ENCODE measurements at places on chromosomes 6 and 20.

- DNase-seq, result no peak
Measured at GRCh38 chr6:158879180-158879579, 60.0 kb upstream of the EZR start.

DNA sequence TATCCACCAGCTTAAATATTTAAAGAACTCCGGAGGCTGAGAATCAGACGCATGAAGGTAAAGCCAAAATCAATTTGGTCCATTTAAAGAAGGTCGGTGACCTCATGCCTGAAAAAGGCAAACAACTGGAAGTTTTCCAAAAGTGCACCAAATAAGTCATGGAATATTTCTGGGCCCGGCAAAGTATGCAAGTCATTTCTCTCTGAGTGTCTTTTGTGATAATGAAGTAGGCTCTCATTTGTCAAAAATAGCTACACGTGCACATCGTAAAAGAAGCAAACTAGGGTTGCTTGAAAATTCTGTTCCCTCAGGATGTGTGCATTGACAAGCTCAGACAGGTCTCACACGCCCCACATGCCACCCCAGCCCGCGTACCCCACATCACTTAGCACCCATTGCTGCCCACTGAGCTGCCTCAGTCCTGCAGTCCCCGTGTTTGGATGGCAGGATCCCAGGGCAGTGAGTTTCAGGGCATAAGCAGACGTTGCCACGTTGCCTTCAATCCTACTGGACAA lies 20.5 kb upstream of the PYGB start:
- DNase-seq, result no peak

- DNase-seq, result no peak
Measured at GRCh38 chr20:22984606-22985005, 50.5 kb upstream of the SSTR4 start.

GRCh38 chr20:62886709-62887058 lies 25.1 kb upstream of the TCFL5 start:
- no peak for DNase-seq

GRCh38 chr6:134235937-134236751 lies 81.8 kb downstream of the SGK1 start:
- no peak for DNase-seq

GRCh38 chr6:34161857-34162515 lies 16.1 kb upstream of the GRM4 start:
- no peak for DNase-seq

DNA sequence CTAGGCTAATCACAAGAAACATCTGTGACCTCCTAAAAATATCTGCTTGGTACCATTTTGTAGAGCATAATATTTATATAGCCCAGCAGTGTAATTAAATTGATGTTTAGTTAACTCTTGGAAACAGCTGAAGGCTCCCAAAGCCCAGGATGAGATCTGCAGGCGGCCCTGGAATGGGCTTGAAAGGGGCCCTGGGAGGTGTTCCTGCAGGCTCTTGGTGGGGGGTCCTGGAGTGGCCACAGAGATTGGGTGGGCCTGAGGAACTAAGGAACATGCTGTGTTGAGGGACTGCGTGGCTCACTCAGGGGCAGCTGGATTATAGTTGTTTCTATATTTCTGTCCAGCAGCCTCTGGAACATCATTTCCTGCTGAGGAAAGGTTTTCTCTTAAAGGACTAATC lies 9.2 kb downstream of the SCP2D1 start:
- DNase-seq, result no peak

- no peak for DNase-seq
Measured at GRCh38 chr20:4512891-4513550, 208.7 kb upstream of the PRND start.

DNA sequence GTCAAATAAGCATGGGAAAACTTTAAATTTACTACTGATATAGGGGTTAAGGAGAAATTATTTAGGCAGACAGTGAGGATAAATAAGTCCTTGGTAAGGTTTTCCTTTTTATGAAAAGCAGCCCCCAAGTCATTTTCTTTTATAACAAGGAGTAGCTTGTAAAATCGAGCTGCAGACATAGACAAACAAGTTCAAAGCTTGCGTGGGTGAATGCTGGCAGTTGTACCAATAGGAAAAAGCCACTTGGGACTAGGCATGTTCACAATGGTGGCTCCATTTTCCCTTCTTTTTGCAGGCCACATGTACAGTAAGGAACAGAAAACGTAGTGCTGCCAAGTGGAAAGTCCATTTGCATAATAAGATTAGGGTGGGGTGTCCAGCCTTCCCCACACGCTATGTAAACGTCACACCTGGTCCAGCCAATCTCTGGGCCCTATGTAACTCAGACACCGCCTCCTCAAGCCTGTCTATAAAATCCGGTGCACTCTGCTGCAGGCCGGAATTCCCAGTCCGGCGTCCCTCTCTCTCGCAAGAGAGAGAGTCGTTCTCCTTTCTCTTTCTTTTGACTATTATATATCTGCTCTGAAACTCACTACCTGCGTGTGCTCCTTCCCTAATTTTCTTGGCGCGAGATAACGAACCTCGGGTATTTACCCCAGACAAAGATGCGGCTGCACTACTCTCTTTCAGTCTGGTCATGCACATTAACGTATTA lies 217.1 kb upstream of the MAN1A1 start:
- DNase-seq, result no peak

DNA sequence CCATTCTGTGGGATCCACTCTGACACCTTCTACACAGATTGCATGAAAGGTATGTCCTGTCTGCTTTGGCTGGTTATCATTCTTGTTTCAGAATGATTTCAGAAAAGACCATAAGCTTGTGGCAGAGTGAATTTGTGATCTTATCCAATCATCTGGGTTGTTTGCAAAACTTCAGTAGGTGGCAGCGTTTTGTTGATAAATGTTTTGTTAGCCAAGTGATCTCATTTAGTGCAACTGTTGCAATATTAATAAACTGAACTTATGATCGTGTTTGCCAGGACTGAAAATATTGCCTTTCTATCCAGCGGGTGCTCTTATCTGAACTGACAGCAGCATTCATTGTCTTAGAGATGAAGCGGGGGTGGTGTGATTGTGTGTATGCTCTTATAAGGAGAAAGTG lies 613.2 kb upstream of the NOX3 start:
- no peak for DNase-seq

DNA sequence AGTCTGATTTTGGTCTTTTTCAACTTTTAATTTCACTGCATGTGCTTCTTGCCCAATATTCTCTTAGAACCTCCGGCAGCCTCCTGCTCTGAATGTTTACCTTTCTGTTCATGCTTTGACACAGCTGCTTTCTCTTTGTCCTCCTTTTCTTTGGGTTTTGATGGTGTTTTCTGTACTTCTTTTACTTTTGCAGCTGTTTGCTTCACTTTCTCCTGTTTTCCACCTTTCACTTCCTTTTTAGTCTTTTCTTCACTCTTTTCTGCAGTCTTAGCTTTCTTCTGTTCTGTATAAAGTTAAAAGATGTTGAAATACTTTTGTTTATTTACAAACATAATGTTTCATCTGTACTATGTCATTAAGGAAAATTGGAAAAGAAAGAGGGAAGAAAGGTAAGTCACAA lies 133.1 kb downstream of the TRDN start:
- no peak for DNase-seq

DNA sequence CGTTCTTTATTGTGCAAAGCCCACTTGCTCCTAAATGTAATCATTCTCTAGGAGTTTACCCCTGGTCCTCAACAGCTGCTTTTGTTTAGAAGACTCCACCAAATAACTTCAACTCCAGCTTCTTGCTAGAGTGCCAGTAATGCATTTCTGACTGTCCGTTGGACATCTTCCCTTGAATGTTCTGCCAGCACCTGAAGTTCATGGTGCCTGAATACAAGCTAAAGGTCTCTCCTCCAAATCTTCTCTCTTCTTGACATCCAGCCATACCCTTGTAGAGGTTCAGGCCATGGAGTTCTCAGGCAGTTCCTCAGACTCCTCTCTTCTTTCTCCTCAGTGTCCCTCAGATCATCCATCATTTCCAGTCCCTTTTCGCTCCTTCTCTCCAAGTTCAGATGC lies 21.7 kb downstream of the PHACTR2 start:
- DNase-seq, result no peak

DNA sequence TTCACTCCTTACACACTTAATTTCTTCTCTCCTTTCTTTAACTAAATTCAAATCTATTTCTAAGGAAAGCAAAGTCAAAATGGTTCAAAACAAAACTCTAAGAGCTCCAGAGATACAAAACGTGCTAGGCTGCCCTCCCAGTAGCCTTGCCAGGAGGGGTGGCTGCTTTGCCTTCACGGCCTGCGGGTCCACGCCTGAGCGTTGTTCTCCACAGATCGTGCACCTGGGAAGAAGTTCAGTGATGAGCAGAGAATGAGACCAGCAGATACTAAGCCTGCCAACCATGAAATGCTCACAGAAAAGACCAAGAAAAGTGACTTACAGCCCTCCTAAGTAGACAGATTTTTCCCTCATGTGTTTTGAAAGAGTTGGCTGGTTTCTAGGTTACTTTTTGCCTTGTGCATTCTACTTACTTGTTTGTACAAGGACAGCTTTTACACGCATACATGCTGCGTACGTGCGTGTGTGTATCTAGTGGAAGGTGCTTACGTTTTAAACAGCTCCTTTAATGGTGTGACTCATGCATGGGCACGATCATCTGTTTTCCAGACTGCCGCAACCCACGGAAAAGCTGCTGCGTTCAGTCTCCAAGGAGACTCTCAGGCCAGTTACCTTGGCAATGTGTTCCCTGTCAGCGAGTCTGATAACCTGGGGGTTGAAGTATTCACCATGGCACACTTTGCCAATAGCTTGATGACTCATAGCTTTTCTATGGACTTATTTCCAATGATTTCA lies 32.4 kb upstream of the PBOV1 start:
- no peak for DNase-seq

DNA sequence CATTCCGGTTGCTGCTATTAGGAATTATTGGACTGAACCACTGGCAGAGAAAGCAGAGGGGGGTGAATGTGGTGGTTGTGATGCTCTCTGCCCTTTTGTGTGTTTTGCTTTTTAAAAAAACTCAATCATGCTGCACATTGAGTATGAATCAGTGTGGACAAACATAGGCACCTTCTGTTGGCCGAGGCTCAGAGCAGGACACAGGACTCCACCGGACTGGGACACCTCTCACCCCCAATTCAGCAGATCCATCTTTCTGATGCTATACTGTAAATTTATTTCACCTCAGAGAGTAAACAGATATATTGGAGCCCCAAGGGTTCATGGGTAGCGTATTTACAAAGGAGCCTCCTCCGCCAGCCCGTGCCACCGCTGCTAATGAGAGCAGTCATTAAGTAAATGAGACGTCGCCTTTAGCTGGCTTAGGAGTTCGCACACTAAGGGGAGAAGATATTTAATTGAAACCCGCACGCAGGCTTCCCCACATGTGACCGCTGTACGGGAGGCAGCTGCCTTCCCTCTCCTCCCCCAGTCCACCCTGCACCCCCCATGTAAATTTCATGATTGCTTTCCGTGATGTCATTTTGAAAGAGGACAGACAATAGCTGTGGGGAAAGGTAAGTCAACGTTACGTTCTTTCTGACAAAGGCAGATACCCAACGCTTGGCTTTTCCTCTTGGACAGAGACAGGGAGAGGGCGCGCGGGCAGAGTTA lies at the start of gene MYT1:
MYT1 (plus strand) TSS at position 330 of the 714 bp plus-strand sequence. CDS start 34,410 bp downstream, outside the sequence.
- no peak for DNase-seq

DNA sequence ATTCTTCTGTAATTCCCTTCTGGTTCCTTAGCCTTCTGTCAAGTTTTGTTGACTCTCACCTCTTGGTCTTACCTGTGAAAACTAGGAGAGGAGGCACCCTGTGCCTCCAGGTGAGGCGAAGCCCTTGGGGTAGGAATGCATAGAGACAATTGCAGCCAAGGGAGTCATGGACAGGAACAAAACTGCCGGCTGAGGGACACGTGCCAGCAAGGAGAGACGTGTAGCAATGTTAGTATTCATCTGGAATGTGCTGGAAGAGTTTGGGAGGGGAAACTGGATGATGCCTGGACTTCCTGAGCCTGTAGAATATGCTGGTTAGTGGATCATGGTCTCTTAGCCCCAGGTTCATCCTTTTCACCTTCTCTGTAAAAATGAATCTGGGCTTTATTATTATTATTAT lies 3.9 kb upstream of the TIAM2 start:
- DNase-seq, result no peak

- DNase-seq, result no peak
Measured at GRCh38 chr20:21528870-21529269, 15.0 kb upstream of the NKX2-2 start.

DNA sequence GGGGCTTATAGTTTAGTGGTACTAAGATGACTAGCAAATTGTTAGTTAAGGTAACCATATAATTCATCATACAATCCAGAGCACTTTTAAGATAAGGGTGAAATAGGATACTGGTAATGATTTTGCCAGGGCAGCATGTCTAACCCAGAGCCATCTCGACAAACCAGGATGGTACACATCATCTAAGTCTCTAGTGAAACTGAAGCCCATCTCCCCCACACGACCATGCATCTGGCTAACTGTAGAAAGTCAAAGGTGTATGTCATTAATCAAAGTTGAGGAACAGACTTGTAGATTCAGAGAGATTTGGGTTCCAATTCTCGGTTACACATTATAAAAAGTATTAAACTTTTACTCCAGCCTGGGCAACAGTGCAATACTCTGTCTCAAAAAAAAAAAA lies 78.3 kb downstream of the PRKN start:
- DNase-seq, result no peak

- DNase-seq, result no peak
Measured at GRCh38 chr20:53635221-53635620, 41.6 kb upstream of the ZNF217 start.

DNA sequence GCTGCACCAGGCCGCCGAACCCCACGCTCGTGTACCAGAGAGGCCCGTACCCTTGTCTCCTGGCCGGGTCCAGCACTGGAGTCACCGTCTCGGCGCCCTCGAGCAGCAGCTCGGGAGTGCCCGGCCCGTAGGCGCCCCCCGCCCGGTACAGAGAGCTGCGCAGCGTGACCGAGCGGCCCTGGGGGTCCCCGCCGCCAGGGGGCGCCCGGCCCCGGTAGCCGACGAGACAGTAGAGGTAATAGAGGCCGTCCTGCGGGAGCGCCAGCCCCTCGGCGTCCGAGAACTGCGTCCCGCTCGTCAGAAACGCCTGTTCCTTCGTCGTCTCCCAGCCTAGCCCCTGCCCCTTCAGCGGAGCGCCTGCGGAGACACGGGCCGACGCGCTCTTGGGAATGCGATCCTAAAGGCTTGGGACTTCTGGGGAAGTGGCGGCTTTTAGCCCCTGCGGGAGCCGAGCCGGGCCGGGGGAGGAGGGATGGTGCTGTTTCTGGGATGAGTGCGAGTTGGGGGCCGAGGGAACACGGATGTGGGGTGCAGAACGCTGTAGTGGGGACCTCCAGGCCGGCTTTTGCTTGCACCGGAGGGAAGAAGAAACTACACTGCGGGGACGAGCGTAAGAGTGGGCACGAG lies 1.3 kb downstream of the LTB start:
- peak; percentile 88 for DNase-seq

GRCh38 chr6:153437193-153437592 lies 306.1 kb upstream of the RGS17 start:
- no peak for DNase-seq

GRCh38 chr6:56424064-56424463 lies 176.7 kb upstream of the COL21A1 start:
- DNase-seq, result no peak

GRCh38 chr20:47917549-47918070 lies 132.3 kb upstream of the SULF2 start:
- DNase-seq, result no peak
